ENCODE measurements at places on chromosomes 16 and 17. TPM values are rescaled to one million over a fixed set of nuclear protein-coding genes. Genes with fewer than 3 reads are reported as not detected.

Gene SEZ6
- 0.66 TPM for polyA plus RNA-seq

Gene FNDC8
- 0.39 TPM for polyA plus RNA-seq

Gene TBC1D3I
- not detected for polyA plus RNA-seq

Gene POLR3K
- polyA plus RNA-seq: 8.4 TPM

Gene OSGIN1
- polyA plus RNA-seq: 0.57 TPM

Gene HCRT
- not detected for polyA plus RNA-seq

Gene EIF4A3
- polyA plus RNA-seq: 69.8 TPM

Gene UTS2R
- 3.9 TPM for polyA plus RNA-seq

DNA sequence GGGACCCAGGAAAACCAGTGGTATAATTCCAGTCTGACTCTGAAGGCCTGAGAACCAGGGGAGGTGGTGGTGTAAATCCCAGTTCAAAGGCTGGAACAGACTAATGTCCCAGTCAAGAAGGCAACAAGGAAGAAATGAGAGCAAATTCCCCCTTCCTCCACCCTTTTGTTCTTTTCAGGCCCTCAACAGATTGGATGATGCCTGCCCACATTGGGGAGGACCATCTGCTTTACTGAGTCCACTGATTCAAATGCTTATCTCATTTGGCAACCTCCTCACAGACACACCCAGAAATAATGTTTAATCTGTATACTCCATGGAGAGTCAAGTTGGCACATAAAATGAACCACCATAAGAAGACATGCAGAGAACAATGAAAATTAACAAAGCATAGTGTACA, 61.9 kb upstream of the CRYM start:
- DNase-seq: no peak

GRCh38 chr17:83119987-83120864, 40.8 kb downstream of the METRNL start:
- no peak for DNase-seq

DNA sequence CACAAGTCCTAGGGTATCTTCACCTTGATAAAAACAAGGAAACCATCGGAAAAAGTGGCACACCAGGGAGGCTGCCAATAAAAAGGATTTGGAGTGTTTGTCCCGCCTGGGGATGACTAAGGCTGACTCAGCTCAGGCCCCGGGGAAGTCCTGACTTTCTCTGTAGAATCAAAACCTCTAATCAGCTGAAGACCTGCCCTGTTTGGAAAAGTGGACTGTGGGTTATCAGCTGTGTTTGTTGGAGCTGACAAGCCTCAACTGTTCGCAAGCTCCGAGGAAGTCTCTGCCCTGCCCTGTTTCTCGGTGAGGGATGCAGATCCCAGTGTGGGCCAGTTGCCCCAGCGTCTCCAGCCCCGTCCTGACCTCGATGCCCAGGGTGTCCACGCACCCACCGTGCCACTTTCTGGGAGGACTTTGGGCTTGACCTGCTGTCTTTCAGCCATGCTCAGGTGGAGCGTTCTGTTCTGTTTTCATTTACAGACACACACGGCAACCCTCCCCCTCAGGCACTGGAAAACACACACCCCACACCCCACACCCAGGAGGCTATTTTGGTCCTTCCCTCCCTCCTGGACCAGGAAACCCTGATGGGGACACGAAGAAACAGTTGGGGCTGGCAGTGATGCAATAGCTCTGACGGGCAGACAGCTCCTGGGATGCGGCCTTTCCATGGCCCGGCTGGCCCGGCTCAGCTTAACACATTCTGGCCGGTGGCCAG, 27.6 kb upstream of the PITPNA start:
- DNase-seq: peak; percentile 46

GRCh38 chr16:55377840-55378239, 53.8 kb downstream of the IRX6 start:
- DNase-seq: no peak

DNA sequence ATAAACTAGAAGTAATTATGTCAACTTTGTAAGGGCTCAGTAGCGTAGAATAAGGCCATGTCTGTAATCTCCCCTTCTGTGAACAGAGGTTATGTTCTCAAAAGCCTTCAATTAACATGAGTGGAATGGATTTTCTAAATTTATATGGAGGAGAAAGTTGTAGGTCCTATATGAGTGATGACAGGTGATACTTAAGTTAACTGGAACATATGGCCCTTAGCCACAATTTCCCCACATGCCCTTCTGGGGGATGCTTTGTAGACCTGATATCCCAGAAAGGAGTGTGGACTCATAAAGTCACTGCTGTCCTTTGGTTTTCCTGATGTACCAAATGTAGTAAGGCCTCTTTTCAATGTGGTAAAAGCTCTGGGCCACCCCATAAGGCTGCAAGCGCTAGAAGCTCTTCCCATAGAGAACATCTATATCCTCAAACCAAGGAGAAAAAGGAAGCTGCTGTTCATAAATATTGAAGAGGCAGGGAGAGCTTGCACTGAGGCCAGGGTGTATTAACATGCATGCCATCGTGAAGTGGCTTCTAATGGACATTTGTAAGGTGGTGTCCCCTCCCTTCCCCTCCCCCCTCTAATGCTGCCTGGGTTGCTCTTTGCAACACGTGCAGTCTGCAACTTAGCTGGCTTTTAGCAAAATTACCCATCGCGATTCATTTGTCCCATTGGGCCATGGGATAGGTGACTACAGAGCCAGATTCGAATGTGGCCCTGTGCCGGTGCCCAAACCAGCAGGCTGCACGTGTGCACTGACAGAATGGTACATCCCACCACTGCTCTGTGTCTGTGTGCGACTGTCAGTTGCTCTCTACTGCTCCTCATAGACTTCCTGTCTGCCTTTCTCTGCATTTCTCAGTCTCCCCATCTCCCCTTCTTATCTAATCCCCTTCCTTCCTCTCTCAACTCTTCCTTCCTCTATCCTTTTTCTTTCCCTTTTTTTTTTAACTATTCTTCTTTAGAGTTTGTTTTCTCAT, 269.0 kb downstream of the WWOX start:
- no peak for DNase-seq

- no peak for DNase-seq
These were observed 10.6 kb downstream of the C16orf89 start for GRCh38 chr16:5054876-5055865.

DNA sequence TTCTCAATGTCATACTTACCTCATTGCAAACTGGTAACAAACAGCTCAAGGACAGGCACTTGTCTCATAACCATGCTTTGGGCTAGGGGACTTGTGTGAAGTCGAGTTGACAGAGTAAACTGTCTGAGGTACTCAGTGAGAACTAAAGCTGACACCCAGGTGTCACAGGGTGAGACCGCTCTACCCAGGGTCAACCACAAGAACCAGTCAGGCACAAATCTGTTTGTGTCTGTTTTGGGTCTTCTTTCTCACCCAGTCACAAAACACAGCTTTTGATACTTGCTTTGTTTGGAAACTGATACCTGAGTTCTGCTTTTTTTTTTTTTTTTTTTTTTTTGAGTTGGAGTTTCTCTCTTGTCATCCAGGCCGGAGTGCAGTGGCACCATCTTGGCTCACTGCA, 161.1 kb downstream of the STX8 start:
- DNase-seq: no peak

DNA sequence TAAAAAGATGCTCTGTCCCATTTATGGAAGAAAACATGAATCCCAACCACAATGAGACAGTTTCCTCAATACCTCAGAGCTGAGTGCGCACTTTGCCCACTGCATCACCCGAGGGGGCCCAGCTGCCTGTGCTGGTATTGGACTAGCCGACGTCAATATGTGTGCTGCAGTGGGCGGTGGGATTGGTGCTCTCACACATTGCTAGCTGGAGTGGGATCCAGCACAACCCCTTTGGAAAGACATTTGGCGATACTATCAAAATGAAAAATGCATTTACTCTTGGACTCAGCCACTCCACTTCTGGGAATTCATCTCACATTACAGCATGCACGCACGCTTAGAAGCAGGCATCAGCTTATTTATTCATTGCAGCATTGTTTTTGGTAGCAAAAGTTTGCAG, 289.2 kb upstream of the FOXF1 start:
- DNase-seq: no peak

DNA sequence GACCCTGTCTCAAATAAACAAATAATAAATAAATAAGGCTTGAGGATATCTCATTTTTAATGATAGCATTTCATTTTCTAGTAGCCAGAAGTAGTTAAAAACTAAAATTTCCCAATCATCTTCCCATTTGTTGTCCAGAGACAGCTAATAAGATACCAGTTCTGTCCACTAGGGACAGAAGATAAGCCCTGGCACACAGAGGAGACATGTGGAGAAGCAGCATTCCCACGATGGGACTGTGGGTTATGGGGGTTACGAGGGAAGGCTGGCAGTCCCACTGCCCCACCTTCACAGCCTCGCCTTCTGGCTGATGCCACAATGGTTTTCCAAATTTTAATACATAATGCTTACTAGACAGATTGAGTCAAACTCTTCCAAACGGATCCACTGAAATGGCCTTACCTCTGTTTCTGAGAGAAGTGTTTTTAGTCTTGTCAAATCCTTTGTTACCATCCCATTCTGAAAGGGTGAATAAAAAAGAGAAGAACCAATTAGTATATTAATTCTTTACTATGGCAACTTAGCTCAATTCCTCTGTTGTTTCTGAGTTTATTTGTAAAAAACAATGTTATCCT, 44.2 kb downstream of the HELZ start:
- no peak for DNase-seq

- DNase-seq: no peak
These were observed 1.4 kb downstream of the ZSWIM7 start for GRCh38 chr17:15998031-15998562.

DNA sequence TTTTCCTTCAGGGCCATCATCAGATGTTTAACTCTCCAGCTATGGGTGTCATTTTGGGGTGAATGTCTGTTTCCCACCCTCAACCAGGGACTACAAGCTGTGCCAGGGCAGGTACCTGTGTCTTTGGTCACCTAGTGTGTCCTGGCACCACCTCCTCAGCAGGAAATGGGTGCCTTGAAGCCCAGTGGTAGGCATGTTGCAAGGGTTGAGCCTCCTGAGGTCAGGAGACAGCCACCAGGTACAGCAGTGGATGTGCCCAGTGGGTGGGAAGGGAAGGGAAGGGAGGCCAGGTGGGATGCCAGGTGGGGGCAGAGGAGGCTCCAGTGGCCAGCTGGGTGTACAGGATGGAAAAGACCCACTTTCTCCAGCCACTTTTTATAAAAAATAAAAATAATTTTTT, 25.5 kb upstream of the ADORA2B start:
- no peak for DNase-seq

DNA sequence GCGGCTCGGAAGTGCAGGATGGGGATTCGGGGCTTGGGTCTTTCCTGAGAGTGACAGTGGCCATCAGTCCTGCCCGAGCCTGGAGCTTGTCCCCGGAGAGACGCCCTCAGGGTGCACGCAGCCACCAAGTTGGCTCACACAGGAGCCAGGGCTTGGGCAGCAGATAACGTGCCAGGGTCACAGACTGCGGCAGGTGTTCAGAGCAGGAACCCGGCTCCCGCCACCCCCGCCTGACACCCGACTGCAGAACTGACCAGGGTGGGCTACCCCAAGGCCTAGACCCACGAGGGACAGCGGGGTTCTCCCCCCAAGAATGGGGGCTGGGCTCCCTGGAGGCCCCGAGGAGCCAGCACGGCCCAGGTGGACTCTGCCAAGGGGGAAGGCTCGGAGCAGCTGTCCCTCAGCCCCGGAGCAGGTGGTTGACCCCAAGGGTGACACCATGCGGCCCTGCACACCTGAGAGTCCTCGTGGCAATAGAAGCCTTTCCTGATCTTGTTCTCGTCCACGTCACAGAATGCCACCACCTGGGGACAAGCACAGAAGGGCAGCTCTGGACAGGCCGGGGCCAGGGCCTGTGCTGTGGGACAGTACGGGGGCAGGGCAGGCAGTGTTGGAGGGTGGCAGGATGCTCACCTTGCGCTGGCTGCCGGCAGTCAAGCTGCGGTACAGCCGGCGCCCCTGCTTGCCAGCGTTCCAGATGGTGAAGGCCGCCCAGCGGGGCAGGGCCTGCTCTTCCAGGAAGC, 117.1 kb upstream of the ZNF750 start:
- no peak for DNase-seq

DNA sequence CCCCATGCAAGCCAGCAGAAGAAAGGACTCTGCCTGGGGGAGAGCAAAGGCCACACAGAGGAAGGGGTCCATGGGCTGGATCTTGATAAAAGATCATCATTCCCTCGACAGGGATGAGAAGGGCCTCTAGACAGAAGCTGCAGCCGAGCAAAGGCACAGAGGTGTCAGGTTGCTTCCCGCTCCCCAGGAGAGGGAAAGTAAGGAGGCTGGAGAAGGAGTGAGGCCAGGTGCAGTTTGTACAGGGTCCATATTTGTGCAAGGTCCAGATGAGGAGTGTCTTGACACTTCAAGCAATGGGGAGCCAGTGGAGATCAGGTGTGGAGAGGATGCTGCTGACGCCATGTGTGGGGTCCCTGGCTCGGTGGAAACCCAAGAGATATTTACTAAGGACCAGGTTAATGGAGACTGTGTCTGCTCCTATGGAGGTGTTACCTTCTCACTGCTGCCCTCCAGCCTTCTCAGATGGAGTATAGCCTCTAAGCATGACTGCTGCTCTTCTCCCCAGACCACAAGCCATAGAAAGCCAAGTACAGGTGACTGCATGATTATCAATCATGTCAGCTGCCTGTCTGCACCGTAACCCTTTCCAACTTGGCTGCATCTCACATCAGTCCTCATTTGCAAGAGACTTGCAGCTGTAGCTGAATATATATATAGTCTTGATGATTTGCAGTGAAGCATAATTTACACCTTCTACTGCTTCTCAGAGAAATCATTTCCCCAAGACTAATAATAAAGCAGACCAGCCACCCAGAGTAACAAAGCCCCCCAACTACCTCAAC, 21.1 kb downstream of the GAS7 start:
- peak; percentile 63 for DNase-seq

- DNase-seq: no peak
These were observed 63.7 kb upstream of the LYRM9 start for GRCh38 chr17:27956601-27957445.

GRCh38 chr17:42361781-42362186, 26.5 kb downstream of the STAT3 start:
- DNase-seq: no peak

GRCh38 chr16:85300406-85300968, 188.2 kb upstream of the CIBAR2 start:
- no peak for DNase-seq

DNA sequence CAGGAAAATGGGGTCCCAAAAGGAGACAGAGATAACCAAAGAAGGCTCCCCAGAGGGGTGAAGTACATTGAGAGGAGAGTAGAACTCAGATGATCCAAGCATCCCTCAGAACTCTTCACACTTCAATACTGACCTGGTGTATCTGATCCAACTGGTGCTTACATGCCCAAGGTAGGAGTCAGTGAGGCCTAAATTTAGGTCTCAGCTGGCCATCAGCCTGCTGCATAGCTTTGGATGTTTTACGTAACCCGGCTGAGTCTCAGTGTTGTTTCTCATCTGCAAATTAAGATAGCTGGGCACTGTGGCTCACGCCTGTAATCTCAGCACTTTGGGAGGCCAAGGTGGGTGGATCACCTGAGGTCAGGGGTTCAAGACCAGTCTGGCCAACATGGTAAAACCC, 11.6 kb upstream of the GOSR2 start:
- DNase-seq: no peak

DNA sequence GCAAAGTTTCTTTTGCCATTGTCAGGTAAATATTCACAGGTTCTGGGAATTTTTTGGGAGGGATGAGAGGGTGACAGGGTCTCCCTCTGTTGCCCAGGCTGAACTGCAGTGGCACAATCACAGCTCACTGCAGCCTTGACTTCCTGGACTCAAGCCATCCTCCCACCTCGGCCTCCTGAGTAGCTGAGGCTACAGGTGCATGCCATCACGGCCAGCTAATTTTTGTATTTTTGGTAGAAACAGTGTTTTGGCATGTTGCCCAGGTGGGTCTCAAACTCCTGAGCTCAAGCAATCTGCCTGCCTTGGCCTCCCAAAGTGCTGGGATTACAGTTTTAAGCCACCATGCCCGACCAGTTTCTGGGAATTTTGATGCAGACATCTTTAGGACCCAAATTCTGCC, 53.0 kb downstream of the IQCK start:
- no peak for DNase-seq

GRCh38 chr17:347309-347899, 5.2 kb downstream of the RPH3AL start:
- DNase-seq: no peak
